Bronchial epithelial cell (primary cell): ENCODE measurements at places on chromosomes 11 and 22. TPM values are rescaled to one million over a fixed set of nuclear protein-coding genes. Genes with fewer than 3 reads are reported as not detected.
A peak's percentile ranks its signal among the peaks of the same experiment; 100 is the strongest.

The SLC5A1 gene
- 0.26 and 0.90 TPM in 2 replicates for total RNA-seq

The MS4A6E gene
- not detected in 2 replicates for total RNA-seq

The GAL gene
- total RNA-seq, result 0.53 and 0.77 TPM in 2 replicates

The P2RX6 gene
- total RNA-seq, result 0.13 and 0.26 TPM in 2 replicates

The TRPM5 gene
- not detected in 2 replicates for total RNA-seq

The ASPHD2 gene
- 3.4 and 3.8 TPM in 2 replicates for total RNA-seq

The OR6T1 gene
- not detected in 2 replicates for total RNA-seq

DNA sequence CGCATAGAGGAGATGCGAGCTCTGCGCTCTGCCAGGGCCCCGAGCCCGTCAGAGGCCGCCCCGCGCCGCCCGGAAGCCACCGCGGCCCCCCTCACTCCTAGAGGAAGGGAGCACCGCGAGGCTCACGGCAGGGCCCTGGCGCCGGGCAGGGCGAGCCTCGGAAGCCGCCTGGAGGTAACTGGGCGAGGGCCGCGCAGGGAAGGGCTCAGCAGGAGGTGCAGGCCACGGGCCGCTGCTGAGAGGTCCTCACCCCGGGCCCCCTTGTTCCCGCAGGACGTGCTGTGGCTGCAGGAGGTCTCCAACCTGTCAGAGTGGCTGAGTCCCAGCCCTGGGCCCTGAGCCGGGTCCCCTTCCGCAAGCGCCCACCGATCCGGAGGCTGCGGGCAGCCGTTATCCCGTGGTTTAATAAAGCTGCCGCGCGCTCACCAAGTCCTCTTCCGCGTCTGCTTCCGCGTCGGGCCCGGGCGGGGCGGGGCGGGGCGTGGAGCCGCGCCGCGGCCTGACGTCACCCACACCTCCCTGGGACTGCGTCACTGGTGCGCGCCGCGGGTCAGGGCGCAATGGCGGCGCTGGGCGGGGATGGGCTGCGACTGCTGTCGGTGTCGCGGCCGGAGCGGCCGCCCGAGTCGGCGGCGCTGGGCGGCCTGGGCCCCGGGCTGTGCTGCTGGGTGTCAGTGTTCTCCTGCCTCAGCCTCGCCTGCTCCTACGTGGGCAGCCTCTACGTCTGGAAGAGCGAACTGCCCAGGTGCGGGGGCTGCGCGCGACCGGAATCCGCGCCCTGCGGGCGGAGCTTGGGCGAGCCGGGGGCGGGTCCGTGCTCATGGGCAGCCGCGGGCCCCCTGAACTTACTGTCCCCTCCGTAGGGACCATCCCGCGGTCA is at the start of gene RCE1:
Gene RCE1 (plus strand): TSS at position 546 of the 880 bp plus-strand sequence. CDS start 15 bp downstream, at position 561.
- peak; percentile 65 for DNase-seq

- peak; percentile 95 for DNase-seq
These were observed 78.9 kb downstream of the PPFIBP2 start for GRCh38 chr11:7592711-7593110.

- peak; percentile 99 for DNase-seq
These were observed 380.1 kb upstream of the SYN3 start for GRCh38 chr22:33438273-33438672.

DNA sequence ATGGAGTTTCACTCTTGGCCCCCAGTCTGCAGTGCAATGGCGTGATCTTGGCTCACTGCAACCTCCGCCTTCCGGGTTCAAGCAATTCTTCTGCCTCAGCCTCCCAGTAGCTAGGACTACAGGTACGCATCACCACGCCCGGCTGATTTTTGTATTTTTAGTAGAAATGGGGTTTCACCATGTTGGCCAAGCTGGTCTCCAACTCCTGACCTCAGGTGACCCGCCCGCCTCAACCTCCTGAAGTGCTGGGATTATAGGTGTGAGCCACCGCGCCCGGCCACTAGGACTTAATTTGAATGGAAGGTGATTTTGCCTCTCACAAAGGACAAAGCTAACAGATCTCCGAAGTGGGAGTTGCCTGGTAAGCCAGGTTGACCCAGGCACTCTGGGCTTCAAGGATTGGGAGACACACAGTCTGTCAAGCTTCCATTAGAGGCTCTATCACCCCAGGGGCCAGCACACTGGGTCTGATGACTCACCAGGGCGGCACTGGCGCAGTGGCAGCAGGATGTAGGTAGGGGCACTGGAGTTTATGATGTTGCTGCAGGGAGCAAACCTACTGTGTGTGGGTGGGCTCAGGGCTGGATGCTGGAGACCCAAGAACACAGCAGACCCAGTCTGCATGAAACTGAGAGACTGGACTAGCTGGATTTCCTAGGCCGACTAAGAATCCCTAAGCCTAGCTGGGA is 17.8 kb upstream of the KCTD14 start:
- no peak for DNase-seq

DNA sequence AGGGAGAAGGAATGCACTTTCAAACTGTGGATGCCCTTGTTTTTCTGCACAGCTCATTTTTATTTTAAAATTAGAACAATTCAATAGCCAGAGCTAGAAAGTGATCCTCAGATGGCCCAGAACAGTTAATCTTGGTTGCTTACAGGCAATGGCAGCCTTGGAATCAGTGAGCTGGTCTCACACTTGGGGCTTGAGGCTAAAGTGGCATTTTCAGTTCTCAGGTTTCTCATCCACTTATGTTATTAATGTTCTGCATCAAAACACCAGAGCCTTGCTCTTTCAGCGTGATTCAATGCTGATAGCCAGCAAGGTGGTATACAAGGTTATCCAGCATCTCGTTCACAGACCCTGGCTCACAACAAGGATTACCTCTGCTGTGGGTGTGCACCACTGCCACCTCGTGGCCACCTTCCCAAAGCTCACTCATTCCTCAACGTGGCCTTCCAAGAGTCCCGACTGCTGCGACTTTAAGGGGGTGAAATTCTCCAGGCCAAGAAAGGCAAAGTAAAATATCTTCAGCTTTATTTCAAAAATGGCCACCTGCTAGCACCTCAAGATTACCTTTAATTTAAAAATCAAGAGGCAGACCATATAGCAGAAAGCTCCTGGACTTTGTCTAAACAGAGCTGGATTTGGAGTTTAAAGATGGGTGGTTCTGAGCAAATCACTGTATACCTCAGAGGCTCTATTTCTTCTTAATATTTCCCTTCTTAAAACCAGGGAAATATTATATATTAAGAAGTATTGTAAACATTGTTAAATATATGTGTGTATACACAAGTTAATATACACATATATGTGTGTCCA is 34.2 kb upstream of the FSHB start:
- peak; percentile 49 for DNase-seq

GRCh38 chr11:119378851-119379465 is 2.5 kb downstream of the USP2 start:
- DNase-seq, result no peak

- no peak for DNase-seq
These were observed 1.2 kb downstream of the FAM89B start for GRCh38 chr11:65573391-65574079.

- DNase-seq, result no peak
These were observed 25.8 kb upstream of the P2RY6 start for GRCh38 chr11:73246303-73246702.

GRCh38 chr22:29385151-29385704 is 3.1 kb downstream of the AP1B1 start:
- DNase-seq, result no peak

GRCh38 chr11:66070604-66071380 is 720 bp downstream of the PACS1 start:
- DNase-seq, result peak; percentile 40

DNA sequence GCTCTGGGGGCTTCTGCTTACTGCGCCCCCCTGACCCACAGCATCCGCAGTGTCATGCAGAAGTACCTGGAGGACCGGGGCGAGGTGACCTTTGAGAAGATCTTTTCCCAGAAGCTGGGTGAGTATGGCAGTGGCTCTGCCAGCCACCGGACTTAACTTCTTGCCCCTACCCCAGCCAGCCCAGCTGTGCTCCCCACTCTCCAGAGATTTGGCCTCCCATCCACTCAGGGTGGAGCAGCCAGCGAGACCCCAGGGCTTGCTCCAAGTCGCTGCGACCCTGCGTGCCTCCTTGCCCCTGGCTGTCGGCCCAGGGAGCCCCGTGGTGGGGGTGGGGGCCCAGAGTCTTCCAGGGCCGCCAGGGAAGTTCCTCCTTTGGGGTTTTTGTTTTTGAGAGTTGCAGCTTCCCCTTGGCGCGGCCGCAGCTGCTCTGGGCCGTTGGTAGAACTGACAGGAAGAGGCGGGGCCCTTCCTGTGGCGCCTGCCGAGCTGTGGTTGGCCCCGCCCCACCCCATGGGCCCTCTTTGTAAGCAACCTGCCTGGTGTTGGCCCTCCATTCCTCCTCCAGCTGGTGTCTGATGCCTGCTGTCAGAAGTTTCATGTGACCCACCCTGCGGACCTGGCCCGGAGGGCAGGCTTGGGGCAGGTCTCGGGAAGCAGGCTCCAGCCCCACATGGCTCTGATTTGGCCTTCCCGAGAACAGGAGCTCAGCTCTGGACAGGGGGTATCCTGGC is 11.1 kb downstream of the GRK2 start:
- DNase-seq, result peak; percentile 42

DNA sequence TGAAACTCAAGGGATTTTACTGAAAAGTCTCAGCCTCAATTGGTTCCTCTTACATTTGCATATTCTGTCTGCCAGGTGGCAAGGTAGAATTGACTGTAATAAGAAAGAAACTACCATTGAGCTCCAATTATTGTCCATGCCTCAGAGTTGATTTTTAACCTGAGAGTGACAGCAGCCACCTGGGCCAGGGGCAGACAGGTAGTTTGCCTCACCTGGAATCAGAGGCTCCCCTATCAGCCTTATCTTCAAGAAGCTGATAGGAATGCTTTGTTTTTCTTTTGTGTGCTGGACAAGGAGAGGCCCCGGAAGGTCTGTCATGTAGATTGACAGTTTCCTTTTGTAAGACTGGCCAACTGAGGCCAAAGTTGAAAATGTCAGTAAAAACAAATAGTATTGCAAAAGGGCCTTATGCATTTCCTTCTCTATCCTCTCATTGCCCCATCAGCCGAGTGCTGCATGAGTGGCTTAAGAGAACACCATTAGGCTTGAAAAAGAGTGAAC is 34.1 kb downstream of the CD44 start:
- DNase-seq, result no peak

DNA sequence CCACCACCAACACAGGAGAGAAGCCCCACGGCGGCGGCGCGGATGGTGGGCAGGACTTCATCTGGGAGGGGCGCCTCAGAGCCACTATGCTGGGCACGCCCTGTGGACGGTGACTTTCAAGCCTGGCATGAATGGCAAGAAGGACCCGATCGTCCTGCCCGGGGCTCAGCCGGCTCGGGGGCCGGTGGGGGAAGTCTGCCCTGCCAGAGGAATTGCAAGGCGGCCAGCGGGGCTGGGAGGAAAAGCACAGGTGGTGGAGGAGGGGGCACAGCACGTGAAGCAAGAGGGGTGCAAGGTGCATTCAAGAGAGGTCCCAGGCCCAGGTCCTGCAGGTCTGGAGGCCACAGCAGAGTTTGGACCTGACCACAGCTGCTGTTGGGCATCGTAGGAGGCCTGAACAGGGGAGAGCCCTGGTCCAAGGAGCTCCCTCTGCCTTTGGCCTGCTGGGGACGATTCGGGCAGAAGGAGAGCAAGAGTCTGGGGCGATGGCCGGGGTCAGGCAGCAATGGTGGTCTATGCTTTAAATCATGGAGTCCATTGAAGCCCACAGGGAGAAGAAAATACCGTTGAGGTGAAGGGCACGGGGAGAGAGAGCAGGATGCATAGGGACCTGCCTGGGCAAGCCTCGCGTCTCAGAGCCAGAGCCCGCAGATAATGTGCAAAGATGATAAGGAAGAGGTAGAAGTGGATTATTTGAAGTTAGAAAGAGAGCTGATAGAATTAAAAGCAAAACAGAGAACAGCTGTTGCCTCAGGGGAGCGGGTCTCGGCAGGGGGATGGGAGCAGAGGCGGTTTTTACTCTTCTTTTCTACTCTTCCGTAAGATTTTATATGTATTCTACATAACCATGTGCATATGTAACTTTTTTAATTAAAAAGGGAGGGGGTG is 82.6 kb upstream of the SHISAL1 start:
- DNase-seq, result peak; percentile 22

- DNase-seq, result no peak
These were observed 494 bp downstream of the ZDHHC5 start for GRCh38 chr11:57668434-57668782.

DNA sequence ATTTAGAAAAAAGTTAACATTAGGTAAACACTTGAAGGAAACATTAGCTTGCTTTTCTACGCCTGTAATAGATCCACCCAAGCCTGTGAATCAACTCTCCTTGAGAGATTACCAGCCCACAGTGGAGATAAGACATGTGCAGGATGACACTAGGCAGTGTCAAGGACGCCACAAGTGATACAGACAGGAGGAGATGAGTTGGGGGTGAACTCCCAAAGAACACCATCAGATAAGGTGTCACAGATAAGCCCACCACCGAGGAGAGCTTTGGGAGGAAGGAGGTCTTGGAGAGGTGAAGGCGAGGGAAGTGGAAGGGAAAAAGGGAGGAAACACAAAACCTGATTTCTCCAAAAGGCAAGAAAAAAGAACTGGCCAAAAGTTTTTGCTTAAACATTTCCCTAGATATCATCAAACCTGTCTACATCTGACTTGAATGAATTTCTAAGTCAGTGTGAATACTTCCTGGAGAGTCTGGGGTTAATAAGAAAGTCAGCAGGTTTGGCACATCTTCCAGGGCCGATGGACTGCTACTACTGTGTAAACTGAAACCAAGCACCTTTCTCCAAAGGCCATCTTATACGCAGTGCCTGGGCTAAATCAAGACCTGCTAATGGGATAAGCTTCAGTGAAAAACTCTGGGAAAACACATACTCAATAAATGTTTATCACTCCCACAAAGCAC is 15.5 kb downstream of the CLTCL1 start:
- no peak for DNase-seq

DNA sequence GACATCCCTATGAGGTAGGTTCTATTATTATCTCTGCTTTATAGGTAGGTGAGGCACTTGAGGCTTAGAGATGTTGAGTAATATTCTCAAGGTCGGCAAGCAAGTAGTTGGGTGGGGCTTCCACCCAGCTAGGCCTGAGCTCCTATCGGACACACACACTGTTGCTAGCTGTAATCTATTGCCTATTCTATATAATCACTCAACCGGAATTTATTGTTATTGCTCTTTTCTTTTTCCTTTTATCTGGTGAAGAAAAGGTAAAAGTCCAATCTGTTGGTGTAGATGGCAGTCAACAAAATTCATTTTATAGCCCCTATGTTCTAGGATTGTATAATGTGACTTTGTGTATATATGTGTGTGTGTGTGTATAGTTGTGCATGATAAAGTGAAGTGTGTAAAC is 3.4 kb downstream of the OR9Q2 start:
- DNase-seq, result no peak

- no peak for DNase-seq
These were observed 141.1 kb upstream of the ARHGAP42 start for GRCh38 chr11:100545970-100546369.

GRCh38 chr22:38956551-38956950 is 858 bp upstream of the APOBEC3A start:
- no peak for DNase-seq

DNA sequence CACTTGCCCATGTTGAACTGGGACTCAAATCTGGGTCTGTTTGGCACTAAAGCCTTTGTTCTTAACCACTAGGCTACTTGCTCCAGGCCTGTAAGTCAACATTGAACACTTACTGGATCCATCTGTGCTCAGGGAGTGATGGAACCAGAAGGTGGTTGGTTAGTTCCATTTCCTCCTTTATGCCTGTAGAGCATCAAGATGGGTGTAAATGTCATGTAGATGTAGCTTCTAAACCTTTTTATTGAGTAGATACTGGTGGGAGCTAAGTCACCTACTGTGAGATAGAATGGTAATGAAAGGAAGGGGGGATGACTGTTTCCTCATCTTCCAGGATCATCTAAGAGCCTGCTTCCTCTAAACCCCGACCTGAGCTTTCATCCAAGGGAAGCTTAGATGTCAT is 38.6 kb upstream of the ALKBH3 start:
- no peak for DNase-seq

GRCh38 chr22:24160546-24160945 is 20.7 kb upstream of the SUSD2 start:
- no peak for DNase-seq
